ENCODE measurements at places on chromosomes 2 and 18.

DNA sequence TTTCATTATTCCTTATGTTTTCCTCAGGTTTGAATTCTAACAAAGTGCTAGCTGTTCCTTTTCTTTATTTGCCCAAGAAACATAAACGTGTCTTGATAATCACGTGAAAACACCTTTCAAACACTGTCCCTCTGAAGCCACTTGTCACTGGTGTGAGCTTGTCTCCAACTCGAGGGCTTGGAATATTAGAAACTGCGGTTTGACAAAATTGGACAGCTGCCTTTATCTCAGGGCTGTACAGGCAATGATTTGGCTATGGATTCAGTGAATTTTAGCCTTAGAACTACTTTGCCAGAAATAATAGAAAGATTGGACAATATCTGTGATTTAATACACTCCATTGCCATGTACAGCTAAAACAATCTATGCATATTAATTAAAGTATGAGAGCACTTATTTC lies 763.0 kb upstream of the ACVR2A start:
- no peak for DNase-seq

DNA sequence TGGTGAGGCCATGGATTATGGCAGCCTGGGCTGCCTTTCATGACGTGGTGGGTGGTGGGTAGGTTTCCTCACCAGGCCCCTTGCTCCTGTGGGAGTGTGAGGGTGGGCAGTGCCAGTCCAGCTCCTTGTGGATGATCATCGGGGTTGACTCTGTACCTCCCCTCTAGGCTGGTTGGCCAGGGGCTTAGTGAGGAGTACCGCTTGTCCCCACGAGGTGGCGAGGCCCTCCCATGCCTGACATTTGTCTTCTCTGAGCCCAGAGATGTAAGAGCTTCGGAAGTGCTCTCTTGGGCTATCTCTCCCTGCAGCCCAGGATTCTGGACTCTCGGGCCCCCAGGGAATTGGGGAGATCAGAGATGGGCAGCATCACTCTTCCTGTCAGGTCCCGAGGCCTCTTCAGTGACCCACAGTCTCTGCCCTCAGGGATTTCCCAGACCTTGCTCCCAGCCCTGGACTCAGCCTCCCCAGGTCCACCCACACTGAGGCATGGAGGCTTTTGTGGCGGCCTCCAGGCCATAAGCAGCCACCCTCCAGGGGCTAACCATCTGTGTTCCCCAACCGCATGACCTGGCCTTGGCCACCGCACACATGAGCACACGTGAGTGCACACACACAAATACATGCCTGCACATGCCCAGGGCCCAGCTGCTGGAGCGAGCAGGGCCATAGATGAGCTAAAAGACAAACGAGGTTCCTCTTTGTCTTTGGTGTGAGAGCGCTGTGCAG lies 6.5 kb downstream of the SPR start:
- DNase-seq: peak; percentile 24

GRCh38 chr2:30994227-30995056 lies 143.8 kb downstream of the GALNT14 start:
- no peak for DNase-seq

DNA sequence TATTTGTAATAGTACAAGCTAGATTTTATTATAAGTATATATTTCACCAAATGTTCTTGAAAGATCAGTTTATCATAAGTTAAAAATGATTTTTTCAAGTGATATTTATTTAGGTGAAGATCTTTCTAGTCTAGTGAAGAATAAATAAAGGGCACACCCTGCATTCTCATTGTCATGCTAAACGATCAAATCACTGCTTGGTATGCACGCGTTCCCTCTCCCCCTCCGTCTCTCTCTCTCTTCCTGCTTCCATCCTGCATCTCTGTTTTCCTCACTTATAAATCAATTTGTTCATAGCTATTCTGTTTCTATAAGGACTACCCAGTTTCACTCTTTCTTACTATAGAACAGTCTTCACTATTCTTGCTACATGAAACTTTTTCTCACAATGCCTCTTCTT lies 1067.4 kb downstream of the LRP1B start:
- no peak for DNase-seq

DNA sequence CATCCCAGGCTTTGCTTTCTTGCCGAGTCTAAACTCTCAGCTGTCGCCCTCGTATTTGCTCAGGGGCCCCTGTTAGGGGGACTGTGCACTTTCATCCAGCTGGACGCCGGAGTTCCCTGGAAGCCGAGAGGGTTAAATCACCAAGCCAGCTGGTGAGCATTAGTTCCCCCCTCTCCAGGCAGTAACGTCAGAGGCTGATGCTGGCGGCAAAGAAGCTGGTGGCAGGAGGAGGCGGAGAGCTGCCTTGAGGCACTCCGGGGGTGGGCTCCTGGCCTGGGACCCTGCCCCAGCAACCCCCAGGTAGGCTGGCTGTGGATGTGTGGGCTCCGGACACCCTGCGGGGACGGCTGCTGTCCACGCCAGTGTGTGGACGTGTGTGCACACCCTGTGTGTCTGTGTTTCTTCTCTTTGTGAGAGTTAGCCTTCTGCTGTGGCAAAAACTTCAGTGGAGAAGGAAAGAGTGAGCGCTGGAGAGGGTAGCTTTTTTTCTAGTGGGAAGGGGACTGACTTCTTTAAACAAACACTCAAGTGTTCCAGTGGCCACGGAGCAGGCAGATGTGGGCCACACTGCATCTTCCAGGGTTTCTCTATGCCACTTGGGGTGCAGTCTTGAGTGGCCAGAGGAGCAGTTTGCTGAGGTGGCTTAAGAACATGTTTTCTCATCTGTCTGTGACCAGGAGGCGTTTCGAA lies 84.7 kb downstream of the GLI2 start:
- no peak for DNase-seq

- no peak for DNase-seq
Observed at GRCh38 chr18:24543795-24544498, 83.5 kb downstream of the HRH4 start.

- peak; percentile 14 for DNase-seq
Observed at GRCh38 chr18:43587538-43588153, 310.4 kb upstream of the SYT4 start.

DNA sequence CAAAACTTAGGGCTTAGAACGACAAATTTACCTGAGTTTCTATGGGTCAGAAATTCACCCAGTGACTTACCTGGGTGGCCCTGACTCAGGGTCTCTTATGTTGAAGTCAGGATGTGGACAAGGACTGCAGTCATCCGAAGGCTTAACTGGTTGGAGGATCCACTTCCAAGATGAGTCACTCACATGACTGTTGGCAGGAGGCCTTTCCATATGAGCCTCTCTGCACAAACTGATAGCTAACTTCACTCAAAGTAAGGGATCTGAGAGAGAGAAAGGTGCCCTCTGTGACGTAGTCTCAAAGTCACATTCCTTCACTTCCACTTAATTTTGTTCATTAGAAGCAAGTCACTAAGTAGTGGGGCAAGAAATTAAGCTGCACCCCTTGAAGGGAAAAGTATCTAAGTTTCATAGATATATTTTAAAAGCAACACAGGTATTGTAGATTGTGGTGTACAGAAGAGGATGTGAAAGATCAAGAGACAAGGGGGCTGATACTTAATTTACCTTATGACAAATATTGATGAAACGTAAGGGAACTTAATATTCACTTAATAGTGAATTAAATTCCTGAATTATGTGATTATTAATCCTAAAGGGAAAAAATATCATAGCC lies 48.4 kb downstream of the TANK start:
- DNase-seq: no peak

DNA sequence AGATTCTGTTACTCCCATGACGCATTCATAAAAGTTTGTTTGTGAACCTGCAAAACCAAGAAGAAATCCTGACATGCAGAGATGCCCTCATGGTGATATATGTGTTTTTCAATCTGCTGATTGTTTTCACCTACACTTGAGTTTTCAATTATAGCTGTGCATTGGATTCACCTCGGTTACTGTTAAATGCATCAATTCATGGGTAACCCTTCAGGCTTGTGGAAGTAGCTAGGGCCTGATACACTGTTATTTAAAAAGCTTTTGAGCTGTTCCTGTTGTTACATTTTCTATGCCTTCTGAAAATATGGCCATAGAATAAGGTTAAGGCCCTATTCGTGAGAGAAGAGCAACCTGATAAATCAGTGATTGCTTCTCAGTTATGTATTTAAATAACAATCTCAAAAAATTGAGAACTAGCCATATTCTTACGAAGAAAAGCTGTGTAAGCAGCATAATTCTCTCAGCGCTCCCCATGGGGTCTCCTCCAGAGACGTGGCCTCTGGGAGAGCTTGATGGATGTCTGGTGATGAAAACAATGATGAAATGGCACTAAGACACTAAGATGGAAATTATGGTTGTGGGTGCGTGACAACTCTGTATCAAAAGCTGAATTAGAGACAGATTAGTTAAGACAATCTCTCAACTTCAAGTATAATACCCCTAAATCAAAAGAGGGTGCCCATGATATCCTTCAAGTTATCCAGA lies 60.5 kb downstream of the RIT2 start:
- DNase-seq: no peak
